EH (cell line): ENCODE measurements at places on chromosomes 12 and 14.

- no peak for DNase-seq
These were observed 112.8 kb downstream of the EGLN3 start for GRCh38 chr14:33837943-33838683.

- peak; percentile 93 for DNase-seq
These were observed at the start of gene BCL2L2 for GRCh38 chr14:23306412-23307145. BCL2L2 (plus strand) TSS chr14:23306833; CDS start chr14:23307768, 935 bp downstream.

DNA sequence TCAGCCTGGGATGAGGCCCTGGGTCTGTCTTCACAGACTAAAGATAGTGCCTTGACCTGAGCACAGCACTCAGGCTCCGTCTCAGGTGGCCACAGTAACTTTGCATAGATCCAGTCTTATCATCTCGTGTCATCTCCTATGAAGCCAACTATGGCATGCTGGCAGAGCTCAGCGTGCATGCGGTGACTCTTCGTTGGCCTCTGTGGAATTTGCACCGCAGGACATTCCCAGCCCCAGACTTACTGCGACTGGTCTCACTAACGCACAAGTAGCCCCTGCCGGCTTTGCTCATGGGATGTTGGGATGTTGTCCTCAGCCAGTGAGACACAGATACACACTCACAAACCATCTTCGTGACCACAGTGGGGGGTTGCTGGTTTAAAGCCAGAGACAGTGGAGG is 199.6 kb downstream of the CHST11 start:
- DNase-seq, result no peak

GRCh38 chr14:60509438-60510253 is 700 bp downstream of the SIX6 start:
- no peak for DNase-seq

GRCh38 chr12:105506678-105507310 is 176.3 kb downstream of the C12orf75 start:
- DNase-seq, result no peak
